NCI-H1048 (cell line): ENCODE measurements at places on chromosomes 2 and 18.

- no peak for DNase-seq
Measured at GRCh38 chr2:237946423-237946822, 20.4 kb upstream of the UBE2F start.

GRCh38 chr2:174577967-174578589 lies 19.5 kb downstream of the WIPF1 start:
- DNase-seq = no peak

DNA sequence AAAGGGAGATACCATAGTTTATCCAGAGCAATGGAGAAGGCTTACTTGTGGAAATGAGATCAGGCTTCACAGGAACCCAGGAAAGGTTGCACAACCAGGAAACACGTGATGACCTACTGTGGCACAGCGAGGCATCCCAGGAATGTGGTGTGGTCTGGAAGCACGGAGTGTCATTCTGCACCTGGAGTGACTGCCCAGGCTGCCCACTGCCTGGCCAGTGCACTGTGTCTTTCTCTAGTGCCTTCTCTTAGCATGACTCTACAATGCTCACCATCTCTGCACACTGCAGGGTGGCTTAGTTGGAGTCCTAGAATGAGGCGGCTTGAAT lies 48.9 kb downstream of the CHST9 start:
- DNase-seq = no peak

DNA sequence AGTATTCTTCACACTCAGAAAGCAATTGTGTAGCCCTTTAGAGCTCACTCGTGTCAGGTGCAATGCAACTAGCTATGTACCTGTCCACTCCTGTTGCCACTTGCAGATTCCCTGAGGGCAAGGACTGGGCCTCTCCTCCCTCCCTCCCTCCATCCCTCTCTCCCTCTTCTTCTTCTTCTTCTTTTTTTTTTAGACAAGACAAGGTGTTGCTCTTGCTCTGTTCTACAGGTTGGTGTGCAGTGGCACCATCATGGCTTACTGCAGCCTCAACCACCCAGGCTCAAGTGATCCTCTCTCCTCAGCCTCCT lies 119.7 kb downstream of the ACKR3 start:
- DNase-seq = no peak

- no peak for DNase-seq
Measured at GRCh38 chr18:44197832-44198611, 482.7 kb upstream of the SETBP1 start.

DNA sequence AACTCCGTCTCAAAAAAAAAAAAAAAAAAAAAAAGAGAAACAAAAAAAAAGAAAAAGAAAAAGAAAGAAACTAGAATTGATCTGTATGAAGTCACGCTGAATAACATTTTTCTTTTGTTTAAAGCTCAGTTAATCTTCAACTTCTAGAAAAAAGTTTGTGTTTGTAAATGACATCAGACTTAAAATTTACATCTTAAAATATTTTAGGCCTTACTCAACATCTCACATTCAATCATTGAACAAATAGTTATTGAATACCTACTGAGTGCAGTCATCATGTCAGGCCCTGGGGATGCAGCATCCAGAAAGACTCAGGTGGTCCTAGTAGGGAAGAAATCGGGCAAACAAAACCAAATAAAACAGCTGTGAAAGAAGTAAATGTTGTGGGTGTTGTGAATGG lies 292.3 kb upstream of the FANCL start:
- no peak for DNase-seq

- DNase-seq = no peak
Measured at GRCh38 chr2:83585250-83585649, 873.8 kb downstream of the SUCLG1 start.

DNA sequence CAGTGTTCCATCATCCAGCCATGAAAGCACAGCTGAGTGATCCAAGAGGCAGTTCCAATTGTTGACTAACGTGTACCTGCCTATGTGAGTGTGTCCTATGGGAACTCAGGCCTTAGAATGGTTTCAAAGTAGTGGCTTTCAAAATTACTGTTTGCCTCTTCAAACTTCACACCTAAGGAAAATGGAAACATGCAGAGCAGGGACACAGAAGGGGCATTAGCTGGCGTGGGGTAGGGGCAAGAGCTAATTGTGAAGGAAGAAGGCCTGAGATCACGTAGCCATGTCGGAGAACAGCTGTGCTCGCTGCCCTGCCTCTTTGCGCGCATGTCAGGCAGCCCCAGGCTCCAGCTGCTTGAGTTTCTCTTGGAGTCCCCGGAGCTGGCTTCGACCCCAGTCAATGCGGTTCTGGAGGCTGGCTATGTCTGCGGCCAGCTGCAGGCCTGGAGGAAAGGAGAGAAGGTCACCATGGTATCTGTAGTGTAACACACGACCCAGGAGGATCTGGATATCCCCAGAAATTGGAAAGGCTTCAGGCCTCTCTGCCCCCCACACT lies 3.8 kb upstream of the IMP4 start:
- no peak for DNase-seq

GRCh38 chr2:98478907-98479306 lies 34.2 kb downstream of the INPP4A start:
- no peak for DNase-seq

DNA sequence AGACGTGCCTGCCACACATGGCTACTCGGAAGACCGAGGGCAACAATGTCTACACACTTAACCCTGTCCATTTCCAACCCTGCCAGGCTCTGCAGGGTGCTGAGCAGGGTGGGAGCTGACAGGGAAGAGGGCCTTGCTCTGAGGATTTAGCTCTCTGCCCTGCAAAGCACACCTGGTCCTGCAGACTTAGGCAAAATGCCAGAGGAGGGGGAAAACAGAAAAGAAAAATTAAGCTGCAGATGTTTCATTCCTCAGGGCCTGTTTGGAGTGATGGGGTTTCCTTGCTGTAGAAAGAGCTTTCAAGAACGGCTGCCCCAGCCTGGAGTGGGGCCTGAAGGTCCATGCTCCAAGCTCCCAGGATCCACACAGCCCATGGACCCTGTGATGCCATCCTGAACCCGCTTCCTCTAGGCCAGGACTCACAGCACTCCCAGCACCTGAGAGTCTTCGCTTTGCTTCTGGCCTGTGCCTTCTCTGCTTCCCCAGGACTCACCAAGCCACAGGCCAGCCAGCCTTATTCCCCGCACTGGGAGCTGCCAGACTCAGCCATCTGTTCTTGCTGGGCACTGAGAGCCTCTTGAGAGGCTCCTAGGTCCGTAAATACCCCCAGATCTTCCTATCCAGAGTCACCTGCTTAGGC lies 9.1 kb upstream of the TEX51 start:
- no peak for DNase-seq

DNA sequence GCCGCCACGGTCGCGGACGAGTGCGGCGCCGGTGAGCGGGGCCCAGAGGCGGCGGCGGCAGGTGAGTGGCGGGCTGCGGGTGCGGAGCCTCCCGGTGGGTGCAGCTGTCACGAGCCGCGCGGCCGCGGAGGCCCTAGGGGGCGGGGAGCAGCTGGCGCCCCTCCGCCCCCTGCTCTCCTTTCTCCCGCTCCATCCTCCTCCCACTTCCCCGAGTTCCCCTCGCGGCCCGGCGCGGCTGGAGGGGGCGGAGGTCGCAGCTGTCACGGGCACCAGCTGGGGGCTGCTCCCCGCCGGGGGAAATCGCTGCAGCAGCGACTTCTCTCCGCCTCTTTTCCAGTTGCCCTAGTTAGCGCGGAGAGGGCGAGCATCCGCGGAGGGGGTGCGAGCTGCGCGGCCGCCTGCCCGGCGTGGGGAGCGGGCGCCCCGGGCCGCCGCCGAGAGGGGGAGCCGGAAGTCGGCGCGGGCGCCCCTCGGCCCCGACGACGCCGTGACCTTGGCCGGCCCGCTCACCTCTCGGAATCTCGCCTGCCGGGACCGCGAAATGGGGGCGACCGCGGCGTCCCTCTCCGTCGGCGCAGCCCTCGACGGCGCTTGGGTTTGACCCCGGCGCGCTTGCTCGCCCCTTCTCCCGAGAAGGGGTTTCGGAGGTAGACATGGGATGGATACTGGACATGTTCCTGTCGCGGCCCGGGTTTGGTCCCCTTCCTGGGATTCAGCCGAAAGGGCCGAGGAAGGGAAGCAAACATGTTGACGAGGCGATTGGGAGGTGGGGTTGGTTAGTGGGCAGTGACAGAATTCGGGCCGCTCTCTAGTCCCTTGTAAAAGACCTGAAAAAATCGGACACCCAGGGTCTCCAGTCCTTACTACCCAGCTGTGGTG lies 727 bp downstream of the NCOA1 start:
- no peak for DNase-seq

DNA sequence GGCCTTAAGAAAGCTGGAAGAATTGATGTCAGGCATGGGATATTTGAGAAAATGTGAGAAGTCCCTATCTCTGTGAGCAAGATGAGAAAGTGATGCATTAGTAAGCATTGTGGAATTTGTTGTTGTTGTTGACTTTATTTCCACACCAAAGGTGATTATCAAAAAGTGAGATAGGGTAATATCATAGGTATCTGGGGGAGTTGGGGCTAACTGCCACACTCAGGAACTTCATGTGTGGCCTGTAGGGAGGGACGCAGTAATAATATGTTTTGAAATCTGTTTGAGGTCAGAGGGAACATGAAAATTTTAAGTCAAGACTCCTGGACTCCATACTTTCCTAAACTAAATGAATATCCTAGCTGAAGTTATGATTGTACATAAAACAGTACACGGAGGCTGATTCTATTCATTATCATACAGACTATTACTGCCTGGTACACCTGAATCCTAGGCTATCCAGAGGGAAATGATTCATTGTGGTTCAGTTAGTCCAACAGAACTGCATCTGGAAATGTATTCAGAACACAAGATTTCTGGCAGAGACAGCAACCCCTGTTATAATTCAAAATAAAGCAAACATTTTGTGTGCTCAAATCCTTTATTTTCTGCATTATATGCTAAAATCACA lies 304.8 kb downstream of the CPS1 start:
- DNase-seq = no peak

DNA sequence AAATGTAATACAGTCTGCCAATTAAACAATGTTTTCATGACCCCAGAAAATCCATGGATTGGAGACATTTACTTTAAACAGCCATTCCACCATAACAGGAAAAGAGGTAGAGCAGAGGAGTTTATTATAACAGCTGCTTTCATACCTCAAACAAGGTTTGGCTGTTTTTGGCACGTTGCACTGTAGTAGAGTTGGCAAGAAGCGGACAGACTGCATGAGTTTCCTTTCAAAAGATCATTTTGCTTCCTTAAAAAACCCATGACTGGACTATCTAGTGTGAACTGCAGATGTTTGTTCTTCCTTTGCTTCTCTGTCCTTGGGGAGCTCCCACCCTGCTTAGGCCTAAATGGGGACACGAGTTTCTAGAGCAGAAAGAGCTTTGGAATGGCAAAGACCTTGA lies 108.5 kb upstream of the THOC1 start:
- DNase-seq = no peak

DNA sequence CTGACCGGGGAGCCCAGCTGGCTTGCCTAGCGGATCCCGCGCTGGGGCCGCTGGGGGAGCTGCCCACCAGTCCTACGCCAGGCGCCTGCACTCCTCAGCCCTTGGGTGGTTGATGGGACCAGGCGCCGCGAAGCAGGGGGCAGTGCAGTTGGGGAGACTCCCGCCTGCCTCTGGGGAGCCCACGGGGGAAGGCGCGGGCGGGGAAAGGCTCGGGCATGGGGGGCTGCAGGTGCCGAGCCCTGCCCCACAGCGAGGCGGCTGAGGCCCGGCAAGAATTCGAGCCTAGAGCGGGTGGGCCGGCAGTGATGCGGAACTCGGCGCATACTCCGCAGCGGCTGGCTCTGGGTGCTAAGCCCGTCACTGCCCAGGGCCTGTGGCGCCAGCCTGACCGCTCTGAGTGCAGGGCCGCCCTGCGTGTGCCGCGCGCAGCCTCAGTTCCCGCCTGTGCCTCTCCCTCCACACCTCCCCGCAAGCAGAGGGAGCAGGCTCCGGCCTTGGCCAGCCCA lies 249.1 kb upstream of the TEKT4 start:
- no peak for DNase-seq

- DNase-seq = no peak
Measured at GRCh38 chr18:27599202-27599829, 414.2 kb upstream of the CHST9 start.

GRCh38 chr2:29273004-29273684 lies 157.9 kb downstream of the CLIP4 start:
- no peak for DNase-seq

DNA sequence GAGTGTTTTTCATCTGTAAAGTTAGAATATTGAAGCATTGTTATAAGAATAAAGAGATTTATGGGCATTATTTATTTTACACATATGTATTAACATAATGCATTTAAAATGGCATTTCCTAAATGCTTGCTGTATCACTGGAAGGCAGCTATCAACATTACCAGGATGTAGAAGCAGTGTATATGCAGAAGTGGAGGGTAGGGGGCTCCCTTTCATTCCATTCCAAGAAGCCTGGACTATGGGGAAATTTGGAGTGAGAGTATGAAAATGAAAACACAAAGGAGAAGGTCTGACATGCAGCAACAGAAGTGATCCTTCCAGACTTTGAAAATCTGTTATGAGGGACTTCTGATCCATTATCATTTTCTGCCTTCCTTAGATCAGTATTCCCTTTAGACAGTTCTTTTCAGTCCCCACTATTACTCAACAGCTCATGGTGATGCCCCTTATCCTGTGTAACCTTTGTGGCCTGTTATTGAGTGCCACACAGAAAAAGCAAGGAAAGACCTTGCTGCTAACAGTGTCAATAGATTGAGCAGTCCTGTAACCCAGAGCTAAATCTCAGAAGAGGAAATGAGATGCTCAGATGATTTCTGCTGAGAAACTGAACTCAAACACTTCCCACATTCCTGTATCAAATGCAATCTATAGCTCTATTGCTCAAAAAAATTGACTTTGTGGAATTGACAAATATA lies 216.6 kb downstream of the HNMT start:
- DNase-seq = no peak

- no peak for DNase-seq
Measured at GRCh38 chr2:240917684-240918257, 11.6 kb downstream of the CROCC2 start.

DNA sequence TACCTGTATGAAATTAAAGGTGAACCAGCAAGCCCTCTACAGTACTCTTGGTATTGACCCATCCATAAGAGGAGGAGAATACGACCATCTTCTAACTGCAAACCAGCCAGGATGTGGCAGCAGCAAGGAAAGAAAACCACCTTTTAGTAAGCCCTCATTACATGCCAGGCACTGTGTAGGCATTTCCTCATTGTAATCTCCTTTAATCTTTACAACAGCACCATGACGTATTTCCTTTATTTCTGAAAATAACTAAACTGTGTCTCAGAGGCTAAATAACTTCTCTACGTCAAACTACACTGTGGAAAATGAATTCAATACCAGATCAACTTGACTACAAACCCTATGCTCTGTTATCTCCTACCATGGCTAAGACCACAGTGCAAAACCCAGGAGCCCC lies 18.2 kb downstream of the WDR35 start:
- no peak for DNase-seq
